ENCODE measurements at places on chromosomes 7 and 10.

DNA sequence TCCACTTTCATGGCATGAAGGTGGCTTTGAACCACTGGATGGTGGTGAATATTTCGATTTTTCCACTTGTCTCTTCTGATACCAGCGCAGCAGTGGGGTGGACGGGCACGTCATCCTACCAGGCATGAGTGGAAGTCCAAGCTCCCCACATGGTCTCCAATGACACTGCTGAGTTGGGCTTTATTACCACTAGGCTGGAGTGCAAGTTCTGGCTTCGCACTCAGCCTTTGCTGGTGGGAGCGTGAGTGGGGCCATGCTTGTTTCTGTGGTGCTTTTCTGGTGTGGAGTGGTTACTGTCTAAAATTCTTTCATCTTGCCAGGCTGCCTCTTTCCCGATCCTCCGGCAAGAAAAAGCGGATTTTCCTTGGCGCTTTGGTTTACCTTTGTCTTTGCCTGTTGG lies 70.1 kb upstream of the SDK1 start:
- no peaks in the 10 kb centered on the region for H3K36me3 ChIP-seq
- no peaks in the 10 kb centered on the region for H3K4me1 ChIP-seq
- H3K27me3 ChIP-seq = no peaks in the 10 kb centered on the region
- H3K4me3 ChIP-seq = no peak overlapping the region

DNA sequence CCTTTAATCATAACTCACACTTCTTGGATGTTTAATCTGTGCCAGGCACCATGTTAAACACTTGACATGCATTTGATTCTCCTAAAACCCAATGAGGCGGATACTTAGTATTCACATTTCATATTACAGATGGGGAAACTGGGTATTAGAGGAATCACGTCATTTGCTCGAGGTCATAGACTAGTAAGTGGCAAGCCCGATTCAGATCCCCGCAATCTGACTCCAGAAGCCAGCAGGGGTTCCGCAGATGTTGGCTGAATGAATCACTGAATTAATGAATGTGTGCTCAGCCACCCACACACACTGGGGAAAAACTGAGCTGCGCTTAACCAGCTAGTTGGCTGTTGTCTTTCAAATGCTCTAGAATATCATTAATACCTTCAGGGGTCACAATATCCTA lies 22.5 kb upstream of the ENO4 start:
- no peaks in the 10 kb centered on the region for H3K4me1 ChIP-seq
- no peak overlapping the region for H3K27ac ChIP-seq
- no peaks in the 10 kb centered on the region for H3K27me3 ChIP-seq

DNA sequence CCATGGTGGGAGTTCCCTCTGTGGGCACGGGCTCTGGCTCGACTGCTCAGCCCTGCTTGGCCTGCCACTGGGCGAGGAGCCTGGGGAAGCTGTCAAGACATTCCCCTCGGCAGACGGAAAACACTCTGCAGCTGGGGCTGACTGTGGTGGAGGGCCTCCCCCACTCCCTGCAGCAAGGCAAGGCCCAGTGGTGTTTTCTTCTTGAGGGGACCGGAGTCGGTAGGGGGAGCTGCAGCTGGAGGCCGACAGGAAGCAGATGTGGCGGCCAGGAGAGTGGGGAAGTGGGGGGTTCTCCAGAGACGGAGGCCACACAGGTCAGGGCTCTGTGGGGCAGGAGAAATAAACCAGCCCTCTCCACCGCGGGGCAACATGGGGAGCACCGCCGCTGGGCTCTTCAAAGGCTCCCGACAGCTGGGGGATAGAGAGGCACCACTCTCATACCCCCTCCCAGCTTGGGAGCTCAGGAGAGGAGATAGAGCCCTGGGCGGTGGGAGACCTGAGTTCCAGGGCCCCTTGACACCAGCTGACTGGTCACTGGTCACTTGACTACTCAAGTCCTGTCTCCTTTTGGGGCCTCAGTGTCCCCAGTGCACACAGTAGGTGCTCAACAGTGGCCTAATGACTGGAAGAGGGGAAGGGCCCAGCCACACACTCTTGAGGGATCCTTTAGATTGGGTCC lies 43.4 kb downstream of the PPIF start:
- no peak overlapping the region for H3K4me3 ChIP-seq
- no peaks in the 10 kb centered on the region for H3K27me3 ChIP-seq
- H3K36me3 ChIP-seq = no peaks in the 10 kb centered on the region
- DNase-seq = no peak
- no peaks in the 10 kb centered on the region for H3K4me1 ChIP-seq

GRCh38 chr7:100874300-100874576 lies 665 bp upstream of the SRRT start:
- H3K4me1 ChIP-seq = peaks cover 19% of the 10 kb centered on the region
- peak overlapping the region; percentile 79 for H3K4me3 ChIP-seq
- no peak for DNase-seq
- no peaks in the 10 kb centered on the region for H3K27me3 ChIP-seq
- H3K27ac ChIP-seq = peak overlapping the region; percentile 89
- H3K36me3 ChIP-seq = peaks cover 17% of the 10 kb centered on the region

DNA sequence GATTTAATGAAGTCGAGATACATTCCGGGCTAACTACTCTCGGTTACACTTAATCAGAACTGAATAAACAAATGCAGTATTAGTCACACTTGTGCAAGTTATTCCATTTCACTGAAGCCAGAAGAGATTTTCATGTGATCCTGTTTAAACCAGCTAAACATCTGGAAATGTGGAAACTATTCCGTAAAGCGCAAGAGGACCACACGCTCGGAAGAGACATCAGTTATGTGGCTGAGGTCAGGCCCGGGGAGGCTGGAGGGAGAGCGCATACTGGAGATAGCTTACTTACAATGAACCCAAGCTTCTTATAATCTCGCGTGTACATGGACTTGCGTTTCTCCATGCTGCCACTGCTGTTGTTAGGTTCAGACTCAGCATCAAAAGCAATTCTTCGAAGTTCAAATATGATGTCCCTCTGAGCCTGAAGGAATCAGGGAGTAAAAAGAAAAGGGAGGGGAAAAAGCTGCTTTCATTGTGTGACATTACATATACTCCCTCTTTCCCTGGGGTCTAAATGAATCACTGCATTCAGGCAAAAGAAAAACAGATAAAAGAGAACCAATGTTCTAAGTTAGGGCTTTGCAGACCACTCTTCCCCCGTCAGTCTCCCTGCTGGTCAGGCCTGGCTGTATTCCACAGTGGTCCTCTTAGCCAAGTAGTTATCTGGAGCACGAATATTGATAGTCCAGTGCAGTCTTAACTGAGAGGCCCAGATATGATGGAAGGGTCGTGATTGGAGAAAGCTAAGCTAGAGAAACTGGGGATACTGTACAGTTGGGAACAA lies 237.4 kb downstream of the ELMO1 start:
- no peak overlapping the region for H3K27ac ChIP-seq
- no peaks in the 10 kb centered on the region for H3K4me1 ChIP-seq
- DNase-seq = no peak
- H3K27me3 ChIP-seq = no peaks in the 10 kb centered on the region
- H3K36me3 ChIP-seq = no peaks in the 10 kb centered on the region

DNA sequence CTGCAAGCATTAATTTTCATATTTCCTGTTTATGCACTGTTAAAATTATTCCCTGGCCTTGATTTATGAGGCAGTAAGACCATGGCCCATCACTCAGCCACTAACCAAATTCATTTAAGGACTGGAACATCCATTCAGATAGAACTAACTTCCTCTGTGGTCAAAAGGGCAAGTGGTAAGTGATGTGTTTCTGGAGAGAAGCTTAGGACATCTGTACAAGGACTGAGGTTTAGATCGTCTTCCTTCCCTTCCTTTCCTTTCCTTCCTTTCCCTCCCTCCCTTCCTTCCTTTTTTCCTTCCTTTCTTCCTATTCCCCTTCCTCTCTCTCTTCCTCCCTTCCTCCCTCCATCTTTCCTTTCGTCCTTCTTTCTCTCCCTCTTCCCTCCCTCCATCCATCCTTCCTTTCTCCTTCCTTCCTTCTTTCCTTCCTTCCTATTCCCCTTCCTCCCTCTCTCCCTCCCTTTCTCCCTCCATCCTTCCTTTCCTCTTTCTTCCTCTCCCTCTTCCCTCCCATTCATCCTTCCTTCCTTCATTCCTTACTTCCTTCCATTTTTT lies 1019.4 kb downstream of the TYW1 start:
- H3K27me3 ChIP-seq = no peaks in the 10 kb centered on the region
- no peaks in the 10 kb centered on the region for H3K36me3 ChIP-seq
- no peak for DNase-seq
- no peaks in the 10 kb centered on the region for H3K4me1 ChIP-seq
- H3K4me3 ChIP-seq = no peak overlapping the region

DNA sequence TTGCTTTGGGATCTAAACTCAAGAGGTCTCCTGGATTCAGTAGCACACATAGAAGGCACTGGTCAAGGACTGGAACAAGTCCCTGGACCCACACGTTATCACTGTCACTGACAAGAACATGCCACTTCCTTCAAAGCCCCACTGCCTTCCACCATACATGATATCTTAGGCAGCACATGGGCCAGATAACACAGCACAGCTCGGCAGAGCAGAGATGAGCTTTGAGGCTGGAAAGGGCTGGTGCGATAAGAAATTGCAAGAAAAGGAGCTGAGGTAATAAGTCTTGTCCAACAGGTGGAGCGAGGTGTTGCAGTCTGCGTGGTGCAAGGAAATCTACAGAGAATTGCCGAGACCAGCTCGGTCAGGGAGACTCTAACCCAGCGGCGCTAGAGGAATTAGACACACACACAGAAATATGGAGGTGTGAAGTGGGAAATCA lies 139.8 kb upstream of the CDK13 start:
- H3K27me3 ChIP-seq = peaks cover 19% of the 10 kb centered on the region
- no peak for DNase-seq
- no peaks in the 10 kb centered on the region for H3K4me1 ChIP-seq
- H3K4me3 ChIP-seq = no peak overlapping the region
- no peaks in the 10 kb centered on the region for H3K36me3 ChIP-seq

DNA sequence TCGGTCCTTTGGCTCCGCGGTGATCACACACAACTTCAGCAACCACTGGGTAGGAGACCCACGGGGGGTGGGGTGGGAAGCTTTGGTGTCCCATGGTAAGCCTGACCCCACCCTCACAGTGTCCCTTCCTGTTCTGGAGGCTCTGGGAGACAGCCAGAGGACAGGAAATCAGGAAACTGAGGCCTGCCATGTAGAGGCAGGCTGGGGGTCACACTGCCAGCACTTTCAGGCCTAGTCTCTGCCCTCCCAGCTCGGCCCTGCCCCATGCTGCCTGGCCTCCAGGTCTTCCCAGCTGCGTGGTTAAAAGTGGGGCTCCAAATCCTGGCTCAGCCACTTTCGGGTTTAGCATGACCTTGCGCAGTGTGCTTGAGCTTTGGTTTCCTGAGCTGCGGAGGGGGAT lies 10.9 kb downstream of the AQP1 start:
- no peak for DNase-seq
- H3K27ac ChIP-seq = no peak overlapping the region
- no peaks in the 10 kb centered on the region for H3K36me3 ChIP-seq
- H3K4me1 ChIP-seq = peaks cover 24% of the 10 kb centered on the region
- no peak overlapping the region for H3K4me3 ChIP-seq

- H3K4me3 ChIP-seq = peak overlapping the region; percentile 96
- no peak for DNase-seq
- no peak overlapping the region for H3K27ac ChIP-seq
- H3K4me1 ChIP-seq = peaks cover 11% of the 10 kb centered on the region
- H3K36me3 ChIP-seq = no peaks in the 10 kb centered on the region
Observed at GRCh38 chr7:100127866-100128636, 1.3 kb downstream of the MBLAC1 start.

DNA sequence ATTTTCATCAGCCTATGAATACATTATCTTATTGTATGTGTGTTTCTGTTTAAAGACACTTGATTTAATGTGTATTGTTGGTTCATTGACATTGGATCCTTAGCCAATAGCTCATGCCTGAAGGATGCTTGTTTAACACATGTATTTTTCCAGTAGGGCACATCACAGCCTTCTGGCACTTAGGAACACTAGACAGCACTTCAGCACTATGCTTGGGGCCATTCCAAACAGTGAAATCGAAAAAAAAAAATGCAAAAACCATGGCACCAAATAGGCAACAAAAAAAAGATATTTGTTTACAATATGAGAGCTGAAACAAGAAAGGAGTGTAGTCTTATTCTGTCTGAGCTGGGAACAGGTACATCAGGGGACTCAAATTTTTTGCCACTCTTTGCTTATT lies 262.8 kb downstream of the SLC25A13 start:
- no peaks in the 10 kb centered on the region for H3K36me3 ChIP-seq
- H3K4me3 ChIP-seq = no peak overlapping the region
- H3K4me1 ChIP-seq = no peaks in the 10 kb centered on the region

DNA sequence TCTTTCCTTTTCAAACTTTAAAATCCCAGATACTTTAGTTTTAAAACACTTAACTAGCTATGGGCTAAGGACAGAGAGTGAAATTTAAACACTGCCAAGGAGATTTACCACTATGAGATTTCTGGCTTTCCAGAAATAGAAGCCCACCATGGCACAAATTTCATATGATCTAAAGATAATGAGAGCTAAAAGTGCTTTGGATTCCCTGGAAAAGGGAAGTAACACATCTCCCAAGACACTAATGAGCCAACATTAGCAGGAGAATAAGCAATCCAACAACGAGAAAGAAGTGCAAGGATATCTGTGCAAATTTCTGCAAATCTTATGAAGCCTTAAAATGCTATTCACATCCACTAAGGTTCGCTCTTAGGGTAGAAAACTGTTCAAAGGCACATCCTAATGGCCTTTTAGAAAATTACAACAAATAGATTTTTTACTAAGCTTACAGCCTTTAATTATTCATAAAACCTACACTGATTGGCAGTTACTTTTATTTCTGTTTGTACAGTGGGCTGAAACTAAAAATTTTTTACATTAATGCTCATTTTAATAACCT lies 100.3 kb downstream of the RAPGEF5 start:
- H3K4me1 ChIP-seq = no peaks in the 10 kb centered on the region
- no peaks in the 10 kb centered on the region for H3K36me3 ChIP-seq

DNA sequence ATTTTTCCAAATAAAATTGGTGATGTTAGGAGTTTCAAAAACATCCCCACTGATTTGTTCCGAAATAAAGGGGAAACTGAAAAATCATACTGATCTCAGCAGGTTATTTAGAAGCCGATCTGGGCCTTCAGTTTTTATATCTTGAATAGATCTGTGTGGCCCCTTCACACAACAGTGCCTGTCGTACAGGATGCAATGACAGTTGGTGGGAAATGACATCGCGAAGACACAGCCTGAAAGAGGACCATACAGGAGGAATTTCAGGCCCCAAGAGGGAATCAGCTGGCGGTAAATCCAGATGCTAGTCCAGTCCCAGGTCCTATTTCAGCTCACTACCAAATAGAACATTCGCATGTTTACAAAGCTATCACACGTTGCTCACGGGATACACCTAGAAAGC lies 3.0 kb downstream of the H2BK1 start:
- no peaks in the 10 kb centered on the region for H3K36me3 ChIP-seq
- H3K4me1 ChIP-seq = no peaks in the 10 kb centered on the region
- peaks cover 2% of the 10 kb centered on the region for H3K27me3 ChIP-seq
- DNase-seq = no peak
- H3K27ac ChIP-seq = no peak overlapping the region
- H3K4me3 ChIP-seq = no peak overlapping the region
